Stimulated activated naive CD4-positive, alpha-beta T cell (primary cell): ENCODE measurements at places on chromosomes 16 and 17.

- no peak for DNase-seq
Observed at GRCh38 chr17:42530952-42531454, 5.0 kb upstream of the NAGLU start.

DNA sequence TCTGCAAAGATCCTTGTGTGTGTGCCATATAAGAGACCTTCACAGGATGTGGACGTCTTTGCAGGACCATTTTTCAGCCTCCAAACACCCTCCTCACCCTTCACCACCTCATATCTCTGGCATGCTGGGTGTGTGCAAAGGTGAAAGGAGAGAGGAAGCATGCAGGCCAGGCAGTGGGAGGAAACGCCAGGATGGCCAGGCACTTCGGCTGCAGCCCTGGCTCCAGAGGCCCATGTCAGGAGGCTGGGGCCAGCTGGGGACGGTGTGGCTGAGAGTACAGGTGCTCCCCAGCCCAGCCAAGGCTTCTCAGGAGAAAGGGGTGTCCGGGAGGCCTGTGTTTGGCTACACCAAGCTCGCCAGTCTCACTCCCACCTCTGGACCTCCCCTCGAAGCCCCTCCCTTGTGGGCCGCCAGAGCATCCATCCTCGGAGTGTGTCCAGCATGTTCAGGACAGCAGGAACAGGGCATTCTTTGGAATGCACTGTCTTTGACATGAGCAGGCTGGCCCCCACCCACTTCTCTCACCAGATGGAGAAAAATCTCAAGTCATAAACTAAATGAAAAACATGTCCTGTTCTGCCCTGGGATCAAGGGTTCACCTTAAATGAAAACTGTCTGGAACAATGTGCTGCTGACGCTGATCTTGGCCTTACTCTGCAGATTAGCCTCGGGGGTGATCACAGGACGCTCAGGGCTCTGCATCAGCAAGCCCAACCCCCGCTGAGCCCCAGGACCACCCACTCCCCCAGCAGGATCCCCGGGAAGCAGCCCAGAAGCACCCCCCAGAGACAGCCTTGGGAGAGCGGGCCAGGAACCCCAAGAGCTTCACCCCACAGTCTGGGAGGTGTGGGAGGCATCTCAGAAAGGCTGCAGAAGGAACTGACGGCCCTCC lies 15.9 kb downstream of the PEMT start:
- DNase-seq = no peak

GRCh38 chr17:65017207-65017774 lies 39.2 kb downstream of the GNA13 start:
- DNase-seq = no peak

DNA sequence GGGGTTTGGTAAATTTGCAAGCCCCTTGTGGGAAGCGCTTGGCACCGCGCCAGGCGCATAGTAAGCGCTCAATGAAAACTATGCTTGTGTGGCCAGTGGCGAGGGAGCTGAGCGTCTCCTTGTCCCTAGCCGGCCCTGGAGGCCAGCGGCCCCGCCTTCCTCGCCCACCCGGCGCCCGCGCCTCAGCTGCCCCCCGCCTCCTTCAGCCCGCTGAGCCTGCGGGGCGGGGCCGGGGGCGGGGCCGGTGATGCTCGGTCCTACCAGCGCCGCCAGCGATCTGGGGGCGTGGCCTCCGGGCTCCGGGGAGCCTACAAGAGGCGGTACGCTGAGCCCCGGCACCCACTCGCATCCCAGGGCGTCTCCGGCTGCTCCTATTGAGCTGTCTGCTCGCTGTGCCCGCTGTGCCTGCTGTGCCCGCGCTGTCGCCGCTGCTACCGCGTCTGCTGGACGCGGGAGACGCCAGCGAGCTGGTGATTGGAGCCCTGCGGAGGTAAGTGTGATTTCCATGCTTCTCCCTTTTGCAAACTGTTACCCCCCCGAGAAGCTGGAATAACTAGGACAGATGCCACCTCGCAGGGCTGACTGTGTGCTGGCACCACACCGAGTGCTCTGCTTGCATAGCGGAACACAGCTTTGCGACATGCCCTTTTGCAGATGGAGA lies at the start of gene CRISPLD2:
TSS of gene CRISPLD2 (plus strand) at position 342 of the 661 bp plus-strand sequence. CDS start 18,511 bp downstream, outside the sequence.
- peak; percentile 90 for DNase-seq

DNA sequence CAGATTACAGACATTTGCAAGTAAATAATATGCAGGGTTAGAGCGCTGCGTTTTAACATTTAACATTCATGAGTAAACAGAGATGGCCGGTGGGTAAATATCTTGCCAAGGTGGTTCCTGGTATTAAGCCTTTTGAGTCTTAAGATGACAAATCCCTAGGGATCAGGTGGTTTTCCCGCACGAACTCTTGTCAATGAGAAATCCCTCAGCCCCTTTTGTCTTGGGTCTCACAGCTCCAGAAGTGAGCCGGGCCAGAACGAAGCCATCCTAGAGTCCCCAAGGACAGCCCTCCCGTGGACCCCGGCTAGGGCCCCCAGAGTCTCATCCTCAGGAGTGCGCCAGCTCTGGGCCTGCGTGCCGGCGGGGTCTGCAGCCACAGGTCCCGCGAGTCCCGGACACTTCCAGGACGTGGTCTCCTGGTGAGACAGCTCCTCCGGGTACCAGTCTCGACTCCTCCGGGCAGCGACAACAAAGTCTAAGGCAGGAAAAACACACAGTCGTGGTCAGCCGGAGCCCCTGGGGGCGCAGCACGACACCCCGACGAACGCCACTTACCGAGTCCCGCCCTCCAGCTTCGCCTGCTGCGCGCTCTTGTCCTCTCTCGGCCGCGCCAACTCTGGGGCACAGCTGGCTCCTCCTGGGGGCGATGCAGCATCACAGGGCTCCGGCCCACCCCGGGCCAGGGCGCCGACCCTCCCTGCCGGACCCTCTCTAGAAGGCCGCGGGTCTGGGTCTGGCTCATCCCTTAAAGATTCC lies 13.3 kb downstream of the MIS12 start:
- DNase-seq = no peak

DNA sequence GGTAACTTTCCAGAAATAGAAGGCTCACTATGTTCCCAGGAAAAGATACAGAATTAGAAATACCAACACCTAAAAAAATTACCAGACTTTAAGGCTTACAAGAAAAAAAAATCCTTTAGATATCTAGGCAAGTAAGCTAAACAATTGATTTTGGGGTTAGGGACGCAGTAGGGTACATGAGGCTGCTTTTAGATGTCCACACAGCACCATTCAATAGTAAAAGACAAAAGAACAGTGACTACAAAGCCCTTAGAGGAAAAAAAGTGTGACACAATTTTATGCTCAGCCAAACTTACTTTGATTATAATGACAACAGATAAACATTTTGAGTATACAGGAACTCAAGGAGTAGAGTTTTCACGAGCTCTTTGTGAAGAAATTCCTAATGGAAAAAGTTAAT lies 29.9 kb downstream of the METTL16 start:
- DNase-seq = no peak
